AML-193 (cell line): ENCODE measurements at places on chromosomes 2 and 18.

- DNase-seq, result no peak
Measured at GRCh38 chr2:60710707-60711106, 45.4 kb upstream of the PAPOLG start.

- DNase-seq, result no peak
Measured at GRCh38 chr18:52160636-52161035, 179.4 kb upstream of the DCC start.

GRCh38 chr2:23231865-23232264 is 153.1 kb upstream of the KLHL29 start:
- DNase-seq, result no peak

- no peak for DNase-seq
Measured at GRCh38 chr2:111176867-111177266, 56.2 kb downstream of the BCL2L11 start.

GRCh38 chr2:24076849-24077534 is 866 bp upstream of the SF3B6 start:
- peak; percentile 46 for DNase-seq

- no peak for DNase-seq
Measured at GRCh38 chr2:7068457-7068856, 151.2 kb downstream of the RNF144A start.

- no peak for DNase-seq
Measured at GRCh38 chr2:62654423-62654791, 51.1 kb upstream of the EHBP1 start.

DNA sequence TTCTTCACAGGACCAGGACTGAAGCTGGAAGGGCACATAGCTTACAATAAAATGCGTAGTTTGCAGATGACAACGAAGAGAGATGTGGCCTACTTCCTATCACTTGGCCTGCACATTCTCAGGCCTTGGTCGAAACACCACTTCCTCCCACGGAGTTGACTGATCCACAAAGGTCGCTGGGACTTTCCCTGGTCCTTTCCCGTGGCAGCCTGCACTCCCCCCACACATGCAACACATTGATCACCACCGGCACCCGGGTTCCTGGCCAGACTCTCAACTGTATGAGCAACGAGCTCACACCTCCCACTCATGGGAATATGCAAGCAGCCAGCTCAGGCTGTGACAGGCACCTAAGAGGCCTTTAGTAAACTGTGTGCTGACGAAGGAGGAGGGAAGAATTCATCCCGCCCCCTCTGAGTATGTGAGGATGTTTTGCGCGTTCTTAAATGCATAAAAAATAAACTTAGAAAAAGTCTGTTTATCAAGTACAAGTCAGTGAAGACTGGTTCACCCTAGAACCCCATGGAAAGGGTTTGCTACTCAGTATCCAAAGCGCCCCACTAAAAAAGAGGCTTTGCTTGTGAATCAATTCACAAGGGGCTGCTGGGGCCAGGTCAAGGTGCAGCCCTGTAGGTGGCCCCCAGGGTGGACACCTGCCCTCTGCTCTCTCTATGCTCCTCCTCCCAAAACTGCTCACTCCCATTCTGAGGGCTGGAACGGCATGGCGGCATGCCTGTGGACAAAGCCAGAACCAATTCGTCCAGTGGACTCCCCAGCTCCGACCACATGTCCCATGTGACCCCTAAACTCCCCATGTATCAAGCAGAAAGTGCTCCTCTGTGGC is 154.3 kb downstream of the EIPR1 start:
- no peak for DNase-seq

- DNase-seq, result no peak
Measured at GRCh38 chr2:3301001-3301400, 76.6 kb downstream of the EIPR1 start.

GRCh38 chr2:110853516-110853915 is 121.1 kb downstream of the ACOXL start:
- DNase-seq, result peak; percentile 50

DNA sequence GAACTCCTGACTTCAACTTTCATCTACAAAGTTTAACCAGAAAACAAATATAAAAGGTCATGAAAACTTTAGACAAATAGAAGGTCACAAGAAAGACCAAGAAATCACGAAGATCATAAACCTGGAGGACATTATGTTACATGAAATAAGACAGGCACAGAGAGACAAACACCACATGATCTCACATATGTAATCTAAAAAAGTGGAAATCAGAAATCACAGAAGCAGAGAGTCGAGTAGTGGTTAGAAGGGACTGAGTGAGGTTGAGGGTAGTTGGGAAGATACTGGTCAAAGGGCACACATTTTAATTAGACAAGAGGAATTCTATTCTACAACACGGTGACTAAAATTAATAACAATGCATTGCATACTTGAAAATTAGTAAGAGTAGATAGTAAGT is 1.4 kb downstream of the GCFC2 start:
- no peak for DNase-seq

DNA sequence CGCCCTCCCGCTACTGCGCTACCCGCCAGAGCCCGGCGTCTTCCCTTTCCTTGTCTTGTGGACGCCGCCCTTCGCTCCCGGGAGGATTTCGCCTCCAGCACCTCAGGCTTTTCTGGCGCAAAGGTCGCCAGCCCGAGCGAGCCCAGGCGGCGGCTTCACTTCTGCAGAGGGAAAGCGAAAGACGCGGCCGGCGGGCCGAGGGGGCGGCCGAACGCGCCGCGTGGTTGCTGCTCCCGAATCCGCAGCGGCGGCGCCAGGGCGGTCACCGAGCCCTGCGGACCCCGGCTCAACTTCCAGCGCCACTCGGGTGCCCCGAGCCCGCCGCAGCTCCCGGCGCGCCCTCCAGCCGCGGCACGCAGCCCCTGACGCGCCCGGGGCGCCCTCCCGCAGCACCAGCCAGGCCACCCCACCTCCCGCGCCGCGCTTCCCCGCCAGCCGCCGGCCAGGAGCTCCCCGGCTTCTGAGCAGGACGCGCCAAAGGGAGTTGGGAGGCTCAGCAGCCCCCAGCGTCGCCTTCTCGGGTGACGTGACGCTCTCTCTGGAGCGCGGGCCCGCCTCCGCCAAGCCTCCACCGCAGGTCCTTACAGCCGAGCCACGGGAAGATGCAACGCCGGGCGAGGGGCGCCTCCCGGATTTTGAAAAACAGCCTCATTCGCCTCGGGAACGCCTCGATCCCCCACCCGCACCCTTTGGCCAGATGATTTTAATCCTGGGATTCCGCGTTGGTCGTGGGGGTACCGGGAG is 84.9 kb upstream of the EPB41L3 start:
- DNase-seq, result no peak

DNA sequence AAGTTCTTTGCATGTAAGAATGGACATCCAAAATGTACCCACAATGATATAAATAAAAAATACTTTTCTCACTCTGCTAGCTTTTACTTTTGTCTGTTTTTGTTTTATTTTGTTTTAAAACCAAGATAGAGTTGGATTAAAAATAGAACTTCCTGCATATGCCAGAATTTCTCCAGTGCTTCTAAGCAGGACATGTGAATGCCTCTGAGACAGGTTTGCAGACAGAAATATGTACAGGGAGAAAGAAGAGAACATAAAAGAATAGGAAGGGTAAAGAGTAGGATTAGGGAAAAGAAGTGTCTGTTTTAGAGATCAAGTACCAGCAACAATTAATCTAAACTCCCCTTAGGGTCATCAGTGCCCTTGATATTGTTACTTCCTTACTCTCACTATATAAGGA is 114.4 kb downstream of the BMPR2 start:
- DNase-seq, result no peak

- no peak for DNase-seq
Measured at GRCh38 chr18:62778976-62779869, 63.9 kb downstream of the PHLPP1 start.

DNA sequence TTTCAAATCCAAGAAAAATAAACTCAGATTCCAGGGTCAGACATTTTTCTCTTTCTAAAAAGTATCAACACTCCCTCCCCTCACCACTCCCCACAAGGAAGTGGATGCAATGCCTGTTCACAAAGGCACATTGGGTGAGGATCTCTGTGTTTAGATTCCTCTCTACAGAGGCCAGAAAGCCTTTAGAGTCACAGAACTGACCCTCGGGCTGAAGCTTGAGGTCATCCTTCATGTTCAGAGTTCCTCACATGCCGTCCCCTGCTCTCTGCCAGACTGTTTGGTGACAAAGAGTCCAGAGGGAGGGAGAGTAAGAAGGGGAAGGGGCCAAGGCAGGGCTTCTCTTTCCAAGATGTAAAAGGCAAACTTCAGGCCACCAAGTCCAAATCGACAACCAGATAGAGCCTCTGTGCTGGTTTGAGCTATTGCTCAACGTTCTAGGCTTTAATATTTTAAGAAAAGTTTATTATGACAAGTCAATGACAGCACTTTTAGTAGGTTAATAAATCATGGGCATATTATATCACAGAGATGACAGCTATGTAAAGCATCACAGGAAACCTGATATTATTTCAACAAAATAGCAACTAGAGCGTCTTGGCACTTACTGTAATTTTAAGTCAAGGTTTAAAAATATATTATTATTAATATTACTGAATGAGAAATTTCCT is 269.4 kb downstream of the ETAA1 start:
- DNase-seq, result no peak

DNA sequence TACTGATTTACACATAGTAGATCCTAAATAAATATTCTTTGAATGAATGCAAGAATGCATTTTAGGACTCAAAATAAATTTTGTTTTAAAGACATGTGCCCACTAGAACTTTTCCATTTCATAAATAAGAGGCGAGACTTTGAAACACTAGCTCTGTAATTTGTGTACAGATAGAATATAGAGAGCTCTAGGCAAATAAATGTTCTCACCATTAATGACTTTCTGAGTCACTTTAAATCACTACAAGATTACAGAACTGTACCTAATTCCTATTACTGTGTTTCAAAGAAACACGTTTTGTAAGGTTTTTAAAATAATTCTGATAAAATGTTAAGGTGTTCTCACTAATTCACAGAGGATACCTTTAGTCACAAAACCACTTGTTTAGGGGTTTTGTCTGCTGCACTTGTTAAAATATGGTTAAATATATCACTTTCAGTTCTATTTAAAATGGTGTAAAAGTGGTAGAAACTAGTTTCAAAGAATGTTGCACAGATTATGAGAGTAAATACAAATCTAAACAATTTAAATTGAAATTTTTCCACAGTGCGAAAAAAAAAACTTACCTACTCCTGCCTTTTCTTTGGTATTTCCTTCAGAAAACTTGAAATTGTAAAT is 158.7 kb upstream of the ZC3H15 start:
- DNase-seq, result no peak

DNA sequence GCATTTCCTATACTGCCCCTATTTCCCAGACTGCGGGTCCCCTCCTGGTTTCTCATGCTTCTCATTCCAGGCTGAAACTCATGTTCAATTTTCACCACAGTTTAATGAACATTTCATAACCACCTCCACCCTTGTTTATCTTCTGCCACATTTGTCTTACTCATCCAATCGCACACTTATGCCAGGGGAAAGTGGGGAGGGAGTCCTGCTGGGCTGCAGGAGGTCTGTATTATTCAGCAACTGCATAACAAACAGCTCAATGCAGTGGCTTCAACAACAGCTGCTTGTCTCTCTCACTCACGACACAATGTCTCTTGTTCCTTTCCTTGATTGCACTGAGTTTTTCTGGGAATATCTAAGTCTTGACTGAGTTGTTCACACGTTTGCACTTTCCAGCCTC is 106.0 kb downstream of the ZNF519 start:
- no peak for DNase-seq

- DNase-seq, result no peak
Measured at GRCh38 chr2:24337890-24338289, 22.4 kb downstream of the ITSN2 start.

DNA sequence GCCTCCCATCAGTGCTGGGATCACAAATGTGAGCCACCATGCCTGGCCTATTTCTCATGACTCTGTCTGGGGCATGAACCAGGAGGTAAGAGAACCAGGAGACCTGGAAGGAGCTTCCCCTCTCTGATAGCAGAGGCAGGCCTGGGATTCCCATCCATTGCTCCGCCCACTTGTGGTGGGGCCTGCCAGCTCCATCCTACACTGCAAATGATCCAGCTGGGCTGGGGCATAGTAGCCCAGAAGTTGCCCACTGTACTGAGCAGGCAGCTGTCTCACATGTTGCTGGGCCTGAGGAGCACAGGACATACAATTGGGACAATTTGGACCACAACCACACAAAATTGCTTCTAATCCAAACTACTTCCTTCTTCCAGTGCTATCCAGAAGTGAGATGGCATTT is 91.0 kb downstream of the MARCHF4 start:
- no peak for DNase-seq

GRCh38 chr2:188102881-188103280 is 188.8 kb upstream of the GULP1 start:
- no peak for DNase-seq

DNA sequence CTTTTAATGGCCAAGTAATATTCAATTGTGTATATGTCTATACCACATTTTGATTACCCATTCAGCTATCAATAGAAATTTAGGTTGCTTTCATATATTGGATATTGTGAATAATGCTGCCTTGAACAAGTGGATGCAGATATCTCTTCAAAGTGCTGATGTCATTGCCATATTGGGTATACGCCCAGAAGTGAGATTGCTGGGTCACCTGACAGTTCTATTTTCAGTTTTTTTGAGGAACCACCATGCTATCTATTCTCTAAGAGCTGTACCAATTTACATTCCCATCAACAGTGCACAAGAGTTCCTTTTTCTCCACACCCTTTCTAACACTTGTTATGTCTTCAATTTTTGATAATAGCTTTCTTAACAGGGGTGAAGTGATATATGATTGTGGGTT is 306.9 kb downstream of the ZNF516 start:
- no peak for DNase-seq

- no peak for DNase-seq
Measured at GRCh38 chr2:181021199-181021789, 40.9 kb downstream of the UBE2E3 start.

DNA sequence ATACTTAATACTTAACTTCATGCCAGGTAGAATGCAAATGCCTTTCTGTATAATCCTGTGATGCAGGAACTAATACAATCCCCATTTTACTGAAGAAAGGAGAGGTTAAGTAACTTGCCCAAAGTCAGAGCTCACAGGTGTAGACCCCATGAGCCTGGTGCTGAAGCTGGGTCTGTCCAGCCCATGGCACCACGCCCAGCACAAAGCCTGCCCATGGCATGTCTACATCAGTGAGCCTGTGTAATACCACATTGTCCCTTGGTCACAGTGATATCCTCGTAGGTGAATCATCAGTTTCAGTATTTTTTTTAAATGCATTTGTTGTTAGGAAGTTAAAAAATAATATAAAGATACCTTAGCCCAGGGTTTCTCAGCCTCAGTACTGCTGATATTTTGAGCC is 69.9 kb upstream of the MCFD2 start:
- DNase-seq, result peak; percentile 23

DNA sequence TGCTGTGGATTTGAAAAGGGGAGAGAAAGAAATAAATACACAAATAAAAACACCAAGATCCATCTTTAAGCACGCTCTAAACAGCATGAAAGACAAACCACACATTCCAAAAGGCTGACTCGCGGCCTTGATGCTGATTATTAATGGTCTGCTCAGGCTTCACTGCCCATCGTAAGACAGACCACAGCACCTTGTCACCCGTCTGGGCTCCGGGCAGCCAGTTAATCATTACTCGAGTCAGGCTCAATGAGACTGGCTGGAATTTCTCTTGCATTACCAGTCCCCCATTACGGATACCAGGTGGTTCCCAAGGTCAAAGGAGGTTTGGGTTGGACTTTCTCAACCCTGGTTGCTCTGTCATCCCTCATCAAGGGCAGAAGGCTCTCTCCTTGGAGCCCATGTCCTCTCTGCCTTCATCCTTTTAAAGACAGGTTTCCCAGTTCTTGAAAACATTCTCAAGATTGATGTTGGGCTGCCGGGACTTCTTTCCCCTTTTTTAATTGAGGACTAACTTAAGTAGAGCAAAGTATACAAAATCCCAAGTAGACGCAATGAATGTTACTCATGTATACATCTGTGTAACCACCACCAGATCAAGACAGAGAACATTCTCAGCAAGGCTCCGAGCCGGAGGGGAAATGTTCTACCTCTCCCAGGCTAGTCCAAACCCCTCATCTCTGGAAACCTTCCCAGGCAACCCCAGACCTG is 8.1 kb downstream of the SMAD7 start:
- DNase-seq, result no peak
